ENCODE measurements at places on chromosomes 1 and 21.

DNA sequence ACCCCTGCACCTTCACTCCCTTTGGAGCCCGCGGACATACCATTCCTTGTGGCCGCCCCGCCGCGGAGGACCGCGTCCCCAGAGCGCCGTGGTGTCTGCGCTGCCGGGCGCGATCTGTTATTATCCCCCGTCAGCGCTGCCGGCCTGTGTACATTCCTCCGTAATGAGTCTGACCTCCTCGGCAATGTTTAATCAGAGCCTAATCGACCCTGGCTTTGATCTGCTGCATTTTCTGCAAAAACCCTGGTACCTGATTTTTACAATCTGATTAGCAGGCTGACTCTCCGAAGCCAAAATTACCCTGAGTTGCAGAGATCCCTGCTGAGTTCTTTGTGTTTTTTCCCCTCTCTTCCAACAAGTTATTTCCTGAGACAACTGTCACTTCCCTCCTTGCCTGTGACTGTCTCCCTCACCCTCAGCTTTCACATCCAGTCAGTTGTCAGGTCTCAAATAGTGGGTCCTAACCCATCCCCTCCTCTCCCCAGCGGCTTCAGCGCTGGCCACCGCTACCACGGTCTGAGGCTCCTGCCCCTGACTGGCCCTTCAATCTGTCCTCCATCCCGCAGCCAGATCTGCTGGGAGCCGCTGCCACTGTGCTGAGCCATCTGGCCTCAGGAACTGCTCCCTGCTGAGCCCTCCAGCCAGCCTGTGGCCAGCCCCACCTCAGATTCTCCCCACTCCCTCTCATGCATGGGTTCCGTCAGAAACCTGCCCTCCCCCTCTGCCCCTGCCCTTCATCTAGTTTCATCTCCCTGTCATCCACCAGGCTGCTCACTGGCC is 53.5 kb downstream of the GLIS1 start:
- DNase-seq: no peak

GRCh38 chr1:228747301-228747935 is 12.1 kb downstream of the RHOU start:
- no peak for DNase-seq

DNA sequence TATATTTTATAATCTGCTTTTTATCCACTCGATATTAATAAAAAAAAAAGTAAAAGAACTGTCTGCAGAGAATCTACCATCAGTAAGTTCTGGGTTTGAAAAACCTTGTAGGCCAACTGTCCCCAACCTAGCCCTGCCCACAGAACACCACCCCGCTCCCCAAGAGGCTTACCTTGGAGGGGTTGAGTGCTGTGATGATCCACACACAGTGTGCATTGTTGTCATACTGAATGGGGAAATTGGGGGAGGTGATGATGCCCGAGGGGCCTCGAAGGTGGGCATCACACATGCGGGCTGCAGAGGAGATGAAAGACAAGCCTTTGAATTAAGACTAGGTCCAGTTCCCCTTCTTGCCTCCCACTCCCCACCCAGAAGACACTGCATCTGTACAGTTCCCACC is 53.3 kb upstream of the HMGB4 start:
- DNase-seq: no peak

DNA sequence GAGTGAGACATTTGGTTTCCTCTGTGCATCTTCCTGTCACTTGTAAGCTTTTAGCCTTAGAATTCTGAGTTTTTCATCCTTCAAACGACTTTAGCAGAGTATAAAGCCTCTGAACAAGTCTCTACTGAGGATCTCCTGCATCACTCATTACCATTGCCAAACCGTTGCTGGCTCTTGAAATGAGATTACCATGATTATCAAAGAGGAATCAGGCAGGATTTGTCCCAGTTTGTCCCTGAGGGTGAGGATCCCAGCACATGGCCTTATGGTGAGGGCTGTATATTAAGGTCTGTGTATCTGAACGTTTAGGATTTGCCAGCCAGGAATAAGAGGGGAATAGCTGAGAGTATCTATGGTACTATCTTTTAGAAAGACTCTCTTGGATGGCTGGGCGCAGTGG is 169.5 kb upstream of the L1TD1 start:
- DNase-seq: no peak

GRCh38 chr1:10787286-10787685 is 9.2 kb downstream of the CASZ1 start:
- no peak for DNase-seq

GRCh38 chr1:228939001-228939691 is 203.9 kb downstream of the RHOU start:
- no peak for DNase-seq

- DNase-seq: no peak
Measured at GRCh38 chr1:8349961-8350360, 32.0 kb downstream of the SLC45A1 start.

DNA sequence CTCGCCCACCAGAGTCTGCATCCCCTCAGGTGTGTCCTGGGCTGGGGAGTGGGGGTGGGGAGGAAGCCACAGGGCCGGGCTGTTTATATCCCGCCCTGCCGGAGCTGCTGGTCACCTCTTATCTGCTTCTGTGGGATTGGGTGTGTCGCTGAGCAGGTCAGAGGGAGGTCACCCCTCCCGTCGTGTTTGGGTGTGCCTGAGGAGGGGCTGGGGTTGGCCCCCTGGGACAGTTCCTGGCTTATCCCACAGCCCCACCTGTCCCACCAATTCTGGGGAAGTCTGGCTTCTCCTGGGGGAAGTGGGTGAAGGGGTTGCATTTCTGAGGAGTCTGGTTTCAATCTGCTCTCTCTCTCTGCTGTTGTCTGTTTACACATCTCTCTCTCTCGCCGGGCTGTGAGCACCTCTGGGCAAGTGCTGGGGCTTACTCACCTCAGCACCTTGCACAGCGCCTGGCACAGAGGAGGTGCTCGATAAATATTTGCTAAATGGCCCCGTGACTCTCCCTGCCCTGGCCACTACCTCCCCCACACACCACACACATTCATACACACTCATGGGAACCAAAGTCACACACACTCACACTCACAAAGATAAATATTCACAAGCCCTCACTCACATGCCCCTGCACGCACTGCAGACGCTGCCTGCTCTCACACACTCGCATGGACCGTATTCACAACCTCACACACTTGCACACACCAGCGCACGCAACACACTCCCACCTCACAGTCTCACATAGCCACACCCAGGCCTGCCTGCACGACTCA is 8.3 kb downstream of the ELF3 start:
- DNase-seq: no peak

DNA sequence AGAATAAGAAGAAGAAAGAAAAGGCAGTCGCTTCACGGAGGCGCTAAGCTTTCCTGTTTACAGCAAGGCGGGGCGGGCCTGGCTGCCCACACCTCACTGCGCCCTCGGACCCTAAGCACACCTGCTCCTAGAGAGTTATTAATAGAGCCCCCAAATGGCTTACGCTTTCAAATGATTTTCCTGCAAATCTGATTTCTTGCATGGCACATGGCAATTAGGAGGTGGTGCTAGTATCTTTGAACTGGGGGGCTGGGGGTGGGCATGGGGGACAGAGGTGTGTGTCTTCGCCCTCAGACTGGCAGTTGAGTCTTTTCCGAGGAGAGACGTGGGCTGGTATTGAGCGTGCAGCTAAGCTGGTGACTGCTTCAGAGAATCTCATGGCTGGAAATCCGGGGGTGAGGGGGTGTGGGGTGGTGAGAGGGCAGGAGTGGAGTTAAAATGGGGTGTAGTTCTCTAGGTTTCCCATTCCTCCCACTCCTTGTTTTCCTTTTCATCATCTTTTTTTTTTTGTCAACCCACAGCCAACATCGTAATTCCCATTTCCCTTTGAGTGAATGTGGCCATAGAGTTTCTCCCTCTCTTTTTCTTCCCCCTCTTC is 1.3 kb downstream of the S1PR1 start:
- peak; percentile 82 for DNase-seq

DNA sequence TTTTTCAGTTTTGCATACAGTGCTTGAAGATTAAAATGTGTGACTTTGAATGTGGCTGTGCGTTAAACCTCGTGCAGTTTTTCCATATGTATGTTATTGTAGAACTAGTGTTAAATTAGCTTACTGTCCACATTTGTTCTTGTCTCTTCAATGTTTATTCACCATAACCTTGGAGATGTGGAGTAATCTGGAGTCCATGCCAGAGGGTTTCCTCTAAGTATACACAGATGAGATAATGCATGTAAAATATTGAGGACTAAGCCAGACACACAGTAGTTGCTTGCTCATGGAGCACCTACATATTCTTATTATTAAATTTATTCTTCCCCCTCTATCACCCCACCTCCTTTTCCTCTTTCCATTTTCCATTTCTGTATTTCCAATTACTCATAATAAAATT is 7.7 kb upstream of the GIPC2 start:
- no peak for DNase-seq

- peak; percentile 97 for DNase-seq
Measured at GRCh38 chr1:16913833-16914662, 7.7 kb upstream of the CROCC start.

- DNase-seq: peak; percentile 11
Measured at GRCh38 chr1:13950637-13951036, 250.6 kb downstream of the PRDM2 start.

DNA sequence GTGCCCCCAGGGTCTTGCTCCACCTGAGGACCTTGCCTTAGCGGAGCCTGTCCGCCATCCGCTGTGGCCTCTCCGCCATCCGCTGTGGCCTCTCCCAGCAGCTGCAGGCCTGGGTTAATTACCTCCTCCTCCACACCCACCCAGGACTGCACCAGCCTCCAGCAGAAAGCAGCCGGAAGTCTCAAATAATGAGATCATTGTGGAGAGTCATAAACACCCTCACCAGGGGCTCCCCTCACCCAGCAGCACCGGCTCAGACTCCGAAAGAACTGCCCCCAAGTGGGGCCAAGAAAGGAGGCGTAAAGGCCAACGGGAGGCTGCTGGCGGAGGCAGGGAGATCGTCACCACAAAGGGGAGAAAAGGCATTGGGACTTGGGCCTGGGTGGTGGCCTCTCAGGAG is 10.7 kb upstream of the GPR153 start:
- no peak for DNase-seq

DNA sequence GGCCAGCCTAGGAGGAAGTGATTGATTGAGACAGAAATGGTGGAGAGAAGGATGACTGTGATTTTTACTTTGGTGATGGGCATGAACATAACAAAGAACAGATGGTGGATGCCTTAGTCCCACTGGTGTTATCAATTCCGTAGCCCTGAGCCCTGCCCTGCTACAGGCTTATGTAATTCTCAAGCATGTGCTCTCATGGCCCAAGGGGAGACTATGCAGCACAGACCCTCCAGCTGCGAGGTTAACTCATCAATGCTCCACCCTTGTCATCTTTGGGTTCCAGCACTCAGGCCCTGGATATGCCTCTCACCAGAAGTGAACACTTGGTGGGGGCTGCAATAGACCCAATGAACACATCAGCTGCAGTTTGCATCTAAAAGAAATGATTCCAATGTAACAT is 62.7 kb upstream of the LRRC8D start:
- DNase-seq: no peak

- no peak for DNase-seq
Measured at GRCh38 chr1:234691567-234691966, 81.6 kb upstream of the IRF2BP2 start.

- DNase-seq: no peak
Measured at GRCh38 chr1:230064283-230064682, 2.8 kb upstream of the GALNT2 start.

- DNase-seq: no peak
Measured at GRCh38 chr1:55893155-55893554, 678.0 kb upstream of the USP24 start.

GRCh38 chr1:59079434-59080140 is 217.3 kb upstream of the FGGY start:
- DNase-seq: no peak

DNA sequence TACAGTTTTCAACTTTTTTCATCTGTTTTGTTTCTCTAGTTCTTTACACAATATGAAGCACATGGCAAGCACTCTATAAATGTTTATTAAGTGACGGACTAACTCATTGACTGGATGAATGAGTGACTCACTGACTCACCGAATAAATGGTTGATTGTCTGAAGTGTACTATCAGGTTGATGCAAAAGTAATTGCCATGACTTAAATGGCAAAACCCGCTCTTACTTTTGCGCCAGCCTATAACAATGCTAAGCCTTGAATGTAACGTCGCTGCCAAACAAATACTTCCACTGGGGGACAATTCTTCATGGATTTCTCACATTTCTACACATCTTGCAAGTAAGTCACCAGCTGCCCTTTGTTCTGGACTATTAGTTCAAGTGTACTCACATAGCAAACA is 109.0 kb upstream of the KCTD3 start:
- DNase-seq: no peak

- no peak for DNase-seq
Measured at GRCh38 chr1:208264469-208265121, 20.4 kb upstream of the PLXNA2 start.

- DNase-seq: no peak
Measured at GRCh38 chr1:246262281-246262680, 244.8 kb downstream of the SMYD3 start.

DNA sequence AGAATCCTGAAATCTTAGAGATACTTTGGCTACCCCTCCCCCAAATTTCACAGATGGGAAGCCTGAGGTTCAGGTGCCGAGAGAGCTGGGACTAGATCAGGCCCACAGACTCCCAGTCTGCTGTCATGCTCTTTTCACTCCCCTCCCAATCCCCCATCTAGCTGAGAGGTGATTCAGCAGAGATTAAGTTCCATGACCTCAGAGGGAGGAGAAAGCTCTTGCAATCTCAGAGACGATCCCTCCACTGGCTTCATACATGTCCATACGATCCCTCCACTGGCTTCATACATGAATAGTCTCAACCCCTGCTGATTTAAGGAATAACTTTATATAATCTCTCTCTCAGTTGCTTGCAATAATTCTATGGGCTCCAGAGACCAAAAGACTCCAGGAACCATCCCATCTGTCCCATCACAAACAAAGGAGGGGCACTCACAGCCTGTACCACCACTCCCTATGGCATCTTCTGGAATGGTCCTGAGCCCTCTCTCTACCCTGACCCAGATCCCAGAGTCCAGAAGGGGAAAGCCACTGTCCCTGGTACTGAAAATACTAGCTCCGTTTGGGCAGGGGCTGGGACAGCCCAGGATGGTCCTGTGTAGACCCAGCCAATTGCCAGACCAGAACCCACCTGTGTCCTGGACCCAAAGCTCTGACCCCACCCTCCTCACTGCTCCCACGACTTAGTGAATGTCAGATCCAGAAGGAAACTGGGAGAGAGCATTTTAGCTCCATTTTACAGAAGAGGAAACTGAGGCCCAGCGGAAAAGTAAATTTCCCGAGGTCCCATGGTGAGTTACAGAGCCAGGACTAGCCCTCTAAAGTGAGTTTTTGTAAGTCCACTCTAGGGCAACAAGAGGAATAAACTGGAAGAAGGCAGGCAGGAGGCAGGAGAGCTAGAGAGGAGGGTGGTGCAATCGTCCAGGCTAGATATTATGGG is 27.1 kb downstream of the RIMS3 start:
- DNase-seq: no peak

GRCh38 chr1:17531682-17532487 is 7.6 kb upstream of the ARHGEF10L start:
- no peak for DNase-seq
